ENCODE measurements at places on chromosomes 7 and 10.
A peak's percentile ranks its signal among the peaks of the same experiment; 100 is the strongest.

DNA sequence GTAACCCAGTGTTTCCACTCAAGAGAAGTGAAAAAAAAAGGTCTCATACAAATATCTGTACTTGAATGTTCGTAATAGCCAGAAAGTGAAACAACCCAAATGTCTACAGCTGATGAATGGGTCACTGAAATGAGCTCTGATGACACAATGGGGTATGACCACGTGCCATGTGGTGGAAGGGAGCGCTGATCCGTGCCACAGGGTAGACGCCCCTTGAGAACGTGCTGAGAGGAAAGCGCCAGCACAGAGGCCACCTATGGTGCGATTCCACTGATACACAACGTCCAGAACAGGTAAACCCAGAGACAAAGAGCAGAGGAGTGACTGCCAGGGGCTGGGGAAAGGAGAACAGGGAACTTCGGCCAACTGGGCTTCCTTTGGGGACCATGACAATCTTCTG is 50.3 kb downstream of the MAD1L1 start:
- no peak for DNase-seq

GRCh38 chr10:99874341-99875085 is 92.1 kb downstream of the ABCC2 start:
- DNase-seq: no peak

GRCh38 chr10:32190890-32191491 is 134.8 kb upstream of the KIF5B start:
- peak; percentile 29 for DNase-seq

DNA sequence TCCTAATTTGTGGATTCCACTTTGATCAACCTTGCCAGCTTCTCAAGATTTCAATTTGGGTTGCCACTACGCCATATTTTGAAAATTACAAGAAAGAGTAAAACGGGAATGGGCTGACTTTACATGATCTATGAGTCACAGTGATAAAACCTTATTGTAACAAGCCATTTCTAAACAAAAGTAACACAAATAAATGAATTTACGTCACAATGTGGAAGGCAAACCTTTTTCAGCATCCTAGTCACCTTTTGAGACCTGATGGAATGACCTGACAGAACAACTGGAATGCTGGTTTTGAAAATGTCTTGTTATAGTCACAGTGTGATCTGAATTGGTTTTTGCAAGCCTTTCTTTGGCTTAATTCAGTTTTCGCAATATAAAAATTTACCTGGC is 85.9 kb downstream of the CDK6 start:
- DNase-seq: peak; percentile 86

GRCh38 chr7:86904949-86905834 is 154.3 kb downstream of the ELAPOR2 start:
- peak; percentile 28 for DNase-seq

GRCh38 chr10:133544506-133544905 is 17.3 kb downstream of the CYP2E1 start:
- no peak for DNase-seq

DNA sequence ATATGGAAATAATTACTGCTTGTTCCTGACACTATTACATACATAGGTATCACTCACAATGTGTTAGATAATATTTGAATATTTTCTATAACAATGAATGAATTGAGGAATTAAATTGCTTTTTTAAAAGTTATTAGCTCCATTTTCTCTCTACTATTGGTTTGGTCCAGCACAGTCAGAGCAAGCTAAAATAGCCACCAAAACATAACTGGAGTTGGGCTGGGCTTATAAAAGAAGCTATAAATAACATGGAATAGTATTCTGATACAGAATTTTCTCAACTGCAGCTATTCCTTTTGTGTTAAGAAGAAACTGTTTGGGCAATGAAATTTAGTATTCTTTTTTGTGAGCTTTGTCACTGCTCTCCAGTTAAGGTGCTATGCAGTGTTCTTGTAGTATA is 142.6 kb upstream of the LRRN3 start:
- no peak for DNase-seq

- peak; percentile 98 for DNase-seq
Measured at GRCh38 chr7:41189866-41190265, 513.0 kb downstream of the INHBA start.

DNA sequence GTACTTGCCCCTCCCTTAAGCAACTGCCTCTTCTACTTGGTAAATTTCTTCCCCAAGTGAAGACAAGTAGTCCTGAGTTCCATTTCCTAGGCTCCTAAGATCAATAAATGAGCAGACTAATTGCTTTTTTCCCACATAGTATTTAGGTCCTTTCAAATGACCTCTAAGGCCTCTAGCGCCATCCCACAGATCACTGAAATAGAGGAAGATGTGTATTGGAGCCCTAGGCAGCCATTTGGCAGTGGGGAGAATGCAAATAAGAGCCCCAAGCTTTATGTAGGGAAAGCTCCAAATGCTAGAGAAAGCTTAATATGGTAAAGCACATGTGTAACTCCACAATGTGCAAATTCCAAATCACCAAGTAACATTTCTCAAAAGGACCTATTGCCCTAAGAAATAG is 316.5 kb upstream of the PHF14 start:
- no peak for DNase-seq

DNA sequence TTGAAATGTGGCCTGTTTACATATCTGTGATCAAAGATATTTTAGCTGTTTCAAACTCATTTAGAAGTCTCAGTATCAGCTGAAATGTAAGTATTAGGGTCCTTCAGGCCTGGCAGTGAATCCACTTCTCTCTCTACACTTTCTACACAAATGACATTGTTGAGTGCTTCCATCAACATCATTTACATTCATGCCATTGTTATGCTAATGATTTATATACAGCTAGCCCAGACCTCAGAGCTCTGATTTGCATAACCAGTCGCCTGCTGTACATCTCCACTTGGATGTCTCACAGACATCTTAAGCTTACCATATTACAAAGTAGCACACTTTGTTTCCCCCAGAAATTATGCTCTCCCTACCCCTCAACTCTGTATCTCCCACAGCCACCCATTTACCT is 71.6 kb downstream of the GSDME start:
- DNase-seq: no peak

- peak; percentile 96 for DNase-seq
Measured at GRCh38 chr7:17774248-17774647, 166.0 kb downstream of the SNX13 start.

GRCh38 chr10:17506390-17506789 is 52.0 kb upstream of the ST8SIA6 start:
- no peak for DNase-seq

- DNase-seq: peak; percentile 89
Measured at GRCh38 chr7:116802746-116803152, 59.6 kb upstream of the CAPZA2 start.

DNA sequence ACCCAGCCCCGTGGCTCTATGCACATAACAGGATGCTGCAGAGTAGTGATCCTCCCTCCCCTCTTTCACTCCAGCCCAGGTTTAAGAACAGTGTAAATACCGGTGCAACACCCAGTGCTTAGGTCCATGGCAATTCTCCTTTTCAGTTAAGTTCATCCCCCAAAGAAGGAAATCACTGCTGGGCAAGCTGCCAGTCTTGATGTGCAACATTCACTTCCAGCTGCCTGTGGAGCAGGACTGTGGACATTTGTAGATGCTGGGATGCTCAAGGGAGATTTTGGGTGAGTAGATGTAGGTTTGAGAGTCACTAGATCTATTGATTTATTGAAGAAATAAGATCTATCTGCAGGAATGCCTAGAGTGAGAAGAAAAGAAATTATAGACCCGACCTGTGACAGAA is 294.3 kb upstream of the KIAA1217 start:
- DNase-seq: no peak

GRCh38 chr7:105838627-105839231 is 37.7 kb downstream of the ATXN7L1 start:
- peak; percentile 44 for DNase-seq

DNA sequence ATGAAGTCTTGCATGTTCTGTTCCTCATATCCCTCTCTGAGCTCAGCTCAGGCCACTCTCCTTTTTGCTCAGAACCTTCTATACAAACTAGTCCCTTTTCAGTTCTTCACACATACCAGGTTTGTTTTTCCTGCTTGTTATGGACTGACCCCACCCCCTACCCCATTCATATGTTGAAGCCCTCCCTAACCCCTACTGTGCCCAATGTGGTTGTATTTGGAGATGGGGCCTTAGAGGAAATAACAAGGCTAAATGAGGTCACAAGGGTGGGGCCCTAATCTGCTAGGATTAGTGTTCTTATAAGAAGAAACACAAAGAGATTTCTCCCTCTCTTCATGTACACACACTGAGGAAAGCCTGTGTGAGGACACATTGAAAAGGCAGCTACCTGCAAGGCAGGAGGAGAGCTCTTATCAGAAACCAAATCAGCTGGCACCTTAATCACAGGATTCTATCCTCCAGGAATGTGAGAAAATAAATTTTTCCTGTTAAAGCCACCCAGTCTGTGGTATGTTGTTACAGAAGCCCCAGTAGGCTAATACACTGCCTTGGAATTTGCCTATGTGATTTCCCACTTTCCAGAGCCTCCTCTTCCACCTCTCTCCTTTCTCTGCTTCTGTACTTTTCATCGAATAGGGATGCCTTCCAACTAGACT is 67.3 kb upstream of the DNAJB12 start:
- no peak for DNase-seq

DNA sequence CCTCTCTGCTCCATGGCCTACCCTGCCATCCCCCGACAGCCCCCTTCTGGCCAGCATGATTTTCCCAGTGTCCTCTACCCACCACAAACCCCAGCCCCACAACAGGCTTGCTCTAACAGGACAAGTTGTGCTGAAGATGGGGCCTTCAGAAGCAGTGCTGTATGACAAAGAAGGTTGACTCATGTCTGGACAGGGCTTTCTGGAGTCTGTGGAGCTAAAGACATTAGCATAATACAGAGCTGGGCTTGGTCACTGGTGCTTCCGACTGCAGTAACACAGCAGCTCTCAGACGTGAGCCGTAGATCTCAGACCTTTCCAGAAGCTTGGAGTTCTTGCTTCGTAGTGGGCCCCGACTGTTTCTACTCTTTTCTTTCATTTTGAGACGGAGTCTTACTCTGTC is 100.5 kb downstream of the GTF2IRD1 start:
- DNase-seq: no peak

DNA sequence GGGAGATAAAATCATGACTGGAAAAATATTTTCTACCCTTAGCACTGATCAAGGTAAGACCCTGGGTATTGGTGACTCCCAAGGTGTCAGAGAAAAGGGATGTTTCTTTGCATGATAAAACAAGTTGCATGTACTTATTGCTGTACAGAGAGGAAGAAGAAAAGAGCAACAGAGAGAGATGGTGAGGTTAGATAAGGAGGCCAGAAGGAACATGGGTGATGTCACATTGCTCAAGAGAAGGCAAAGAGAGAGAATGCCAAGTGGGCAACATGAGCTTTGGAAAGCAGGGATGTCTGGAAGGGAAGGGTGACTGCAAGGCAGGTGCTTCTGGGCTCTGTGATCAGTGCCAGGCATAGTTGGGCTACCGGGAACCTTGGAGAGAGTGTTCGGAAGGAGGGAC is 65.1 kb upstream of the ADARB2 start:
- no peak for DNase-seq

GRCh38 chr10:29127731-29128130 is 161.1 kb upstream of the LYZL1 start:
- no peak for DNase-seq

DNA sequence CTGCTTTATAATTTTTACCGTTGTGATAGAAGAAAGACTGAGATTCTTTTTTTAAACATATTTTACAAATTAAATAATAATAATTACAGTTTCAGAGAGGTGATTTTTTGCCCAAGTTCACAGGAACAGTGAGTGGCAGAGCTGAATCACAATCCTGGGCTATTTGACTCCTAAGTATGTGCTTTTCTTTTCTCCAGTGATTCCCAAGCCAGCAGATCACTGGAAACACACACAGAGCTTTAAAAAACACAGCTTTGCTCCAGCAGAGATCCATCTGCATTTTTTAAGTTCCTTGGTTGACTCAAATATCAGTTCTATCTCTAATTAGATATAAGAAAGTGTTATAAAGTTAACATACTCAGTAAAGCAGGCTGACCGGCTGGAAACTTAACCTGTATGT is 69.0 kb downstream of the AHR start:
- DNase-seq: no peak

- no peak for DNase-seq
Measured at GRCh38 chr7:123929655-123930054, 4.6 kb downstream of the SPAM1 start.

DNA sequence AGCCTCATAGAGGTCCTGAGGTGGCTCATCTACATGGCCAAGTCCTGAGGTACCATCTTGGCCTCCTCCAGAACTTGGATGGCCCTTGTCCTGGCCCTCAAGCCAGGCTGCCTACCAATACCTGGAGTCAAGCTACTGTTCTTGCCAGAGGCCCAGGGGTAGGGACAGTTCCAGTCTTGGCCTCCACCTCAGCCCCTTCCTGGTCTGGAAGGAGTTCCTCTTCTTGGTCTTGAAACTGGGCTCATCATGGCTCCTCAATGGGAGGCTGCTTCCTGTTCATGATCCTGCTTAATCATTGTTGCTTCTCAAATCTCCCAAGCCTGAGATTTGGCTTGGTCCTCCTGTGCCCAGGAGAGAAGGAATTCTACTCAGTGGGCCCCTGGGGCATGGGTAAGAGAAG is 3.9 kb downstream of the HPS6 start:
- DNase-seq: no peak

DNA sequence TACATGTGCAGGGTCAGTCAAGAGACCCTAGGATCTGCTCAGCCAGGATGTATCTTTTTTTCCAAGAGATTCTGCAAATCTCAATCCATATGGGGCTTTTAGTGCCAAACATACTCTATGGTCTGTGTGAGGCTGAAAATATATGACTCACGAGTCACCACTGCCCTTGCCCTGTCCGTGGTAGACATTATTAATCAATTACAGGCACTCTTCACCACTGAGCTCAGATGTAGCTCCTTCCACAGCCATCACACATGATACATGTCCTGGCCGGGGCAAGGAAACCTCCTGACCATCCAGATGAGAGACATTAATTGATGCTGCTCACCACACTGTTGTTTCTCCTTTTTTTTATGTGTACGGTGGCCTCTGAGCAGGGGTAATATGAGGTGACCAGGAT is 90.2 kb upstream of the RET start:
- no peak for DNase-seq

- DNase-seq: no peak
Measured at GRCh38 chr10:113301342-113301984, 251.4 kb upstream of the HABP2 start.

DNA sequence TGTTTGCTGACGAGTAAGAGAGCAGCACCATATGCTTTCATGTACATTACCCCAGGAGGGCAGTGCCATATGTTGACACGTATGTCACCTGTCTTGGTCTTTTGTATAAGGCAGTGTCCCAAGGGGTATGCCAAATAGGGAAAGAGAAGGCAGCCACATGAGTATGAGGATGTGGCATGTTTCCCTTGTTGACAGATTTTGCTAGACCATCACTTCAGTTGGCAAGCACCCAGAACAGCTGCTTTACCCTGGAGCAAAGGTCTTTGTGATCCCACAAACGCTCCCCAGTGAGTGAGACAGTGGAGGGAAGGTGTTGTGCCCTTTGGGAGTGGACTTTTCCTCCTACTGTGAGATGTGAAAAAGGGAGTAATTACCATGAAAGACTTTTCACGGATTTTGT is 350.1 kb downstream of the ETV1 start:
- DNase-seq: peak; percentile 52

GRCh38 chr10:52353960-52354394 is 39.9 kb downstream of the DKK1 start:
- DNase-seq: peak; percentile 23

Data from M059J (cell line).